Activated naive CD8-positive, alpha-beta T cell treated with anti-CD3 and anti-CD28 coated beads, Interleukin-2, amount 50 U/mL, for 24 hours (primary cell): ENCODE measurements at places on chromosomes 2 and 18.

GRCh38 chr2:120939595-120940318 lies 204.1 kb downstream of the GLI2 start:
- DNase-seq: no peak

DNA sequence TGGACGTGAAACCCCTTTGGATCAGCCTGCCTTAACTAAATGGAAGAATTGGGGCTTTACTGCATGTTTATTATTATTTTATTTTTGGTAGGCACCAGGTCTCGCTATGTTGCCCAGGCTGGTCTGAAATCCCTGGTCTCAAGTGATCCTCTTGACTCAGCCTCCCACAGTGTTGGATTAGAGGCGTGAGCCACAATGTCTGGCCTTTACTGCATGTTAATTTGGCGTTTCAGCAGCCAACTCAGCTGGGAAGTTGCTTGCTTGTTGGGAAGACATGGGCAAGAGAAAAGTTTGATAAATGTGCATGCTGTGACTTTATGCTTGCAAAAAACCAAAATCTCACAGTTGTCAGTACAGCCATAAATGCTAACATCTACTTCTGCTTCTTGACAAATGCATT lies 105.1 kb downstream of the FMNL2 start:
- DNase-seq: no peak

GRCh38 chr18:63758615-63759240 lies 16.5 kb upstream of the SERPINB7 start:
- DNase-seq: no peak

DNA sequence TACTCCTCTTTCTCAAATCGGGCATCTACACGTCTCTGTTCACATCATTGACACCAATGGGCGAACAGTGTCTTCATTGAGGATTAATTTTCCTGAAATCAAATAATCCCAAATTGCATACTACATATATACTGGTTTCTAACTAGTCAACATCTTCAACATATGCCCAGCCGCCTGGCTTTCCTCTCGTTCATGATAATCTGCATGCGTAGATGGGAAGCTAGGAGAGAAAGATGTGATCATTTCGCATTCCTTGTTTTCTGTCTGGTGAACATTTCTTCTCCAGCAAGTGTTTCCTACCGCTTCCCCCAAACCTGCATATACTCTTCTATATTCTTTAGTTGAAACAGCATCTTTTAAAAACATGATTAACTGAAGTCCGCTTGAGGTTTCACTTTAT lies 7.4 kb downstream of the TWIST2 start:
- no peak for DNase-seq

GRCh38 chr2:69244882-69245281 lies 142.1 kb downstream of the GFPT1 start:
- no peak for DNase-seq

GRCh38 chr2:170747921-170748320 lies 22.3 kb upstream of the ERICH2 start:
- no peak for DNase-seq

GRCh38 chr18:58728719-58729118 lies 57.5 kb downstream of the MALT1 start:
- DNase-seq: no peak

DNA sequence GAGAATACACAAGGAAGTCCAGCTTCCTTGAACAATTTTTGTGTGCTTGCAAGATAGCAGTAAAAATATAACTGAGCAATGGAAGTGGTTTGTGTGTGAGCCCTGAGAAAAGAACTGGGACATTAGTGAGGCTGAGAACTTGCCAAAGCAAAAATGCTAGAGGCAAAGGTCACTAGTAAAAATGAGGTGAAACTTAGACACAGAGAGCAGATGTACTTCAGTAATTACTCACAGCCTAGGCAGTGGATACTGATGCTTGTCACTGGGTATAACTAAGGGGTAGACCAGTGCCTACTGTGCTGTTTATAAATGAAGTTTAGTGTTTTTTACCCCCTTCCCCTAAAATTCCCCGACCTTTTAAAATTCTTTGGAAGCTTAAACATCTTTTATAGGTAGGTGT lies 450.1 kb downstream of the LPIN1 start:
- no peak for DNase-seq

DNA sequence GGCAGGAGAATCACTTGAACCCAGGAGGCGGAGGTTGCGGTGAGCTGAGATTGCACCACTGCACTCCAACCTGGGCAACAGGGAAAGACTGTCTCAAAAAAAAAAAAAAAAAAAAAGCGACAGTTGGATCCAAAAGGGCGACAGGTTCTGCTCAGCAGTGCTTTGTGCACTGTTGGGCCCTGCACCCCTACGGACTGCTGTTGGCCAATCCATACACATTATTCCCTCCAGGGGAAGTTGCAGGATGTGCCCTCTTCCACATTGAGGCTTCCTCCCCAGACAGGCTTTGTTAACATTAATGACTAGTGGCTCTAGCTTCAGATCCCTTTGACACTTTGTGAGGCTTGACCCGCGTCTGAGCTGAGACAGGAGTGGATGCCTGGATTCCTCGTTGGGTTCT lies 9.4 kb downstream of the NT5DC4 start:
- DNase-seq: no peak

GRCh38 chr2:10398496-10398895 lies 49.6 kb downstream of the ODC1 start:
- DNase-seq: no peak

DNA sequence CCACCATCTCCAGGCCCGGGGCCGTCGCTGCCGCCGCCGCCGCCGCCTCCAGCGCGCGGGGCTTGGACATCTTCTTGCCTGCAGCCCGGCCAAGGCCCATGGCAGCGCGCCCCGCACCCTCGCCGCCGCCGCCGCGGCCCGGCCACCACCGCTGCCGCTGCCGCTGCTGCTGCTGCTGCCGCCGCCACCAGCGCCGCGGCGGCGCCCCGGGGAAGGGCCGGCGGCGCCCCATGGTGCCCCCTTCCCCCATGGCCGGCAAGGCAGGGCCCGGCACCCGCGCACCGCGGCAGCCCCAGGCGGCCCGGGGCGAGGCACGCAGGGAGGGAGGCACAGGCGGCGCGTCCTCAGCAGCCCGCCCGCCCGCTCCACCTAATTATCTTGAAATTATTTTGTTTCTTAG lies 3057.4 kb downstream of the RPIA start:
- DNase-seq: no peak

- peak; percentile 50 for DNase-seq
Measured at GRCh38 chr2:113700186-113700841, 56.1 kb downstream of the SLC35F5 start.

- DNase-seq: no peak
Measured at GRCh38 chr2:162379719-162380580, 36.0 kb downstream of the GCA start.

- DNase-seq: peak; percentile 31
Measured at GRCh38 chr2:148524519-148524919, 120.0 kb upstream of the EPC2 start.

DNA sequence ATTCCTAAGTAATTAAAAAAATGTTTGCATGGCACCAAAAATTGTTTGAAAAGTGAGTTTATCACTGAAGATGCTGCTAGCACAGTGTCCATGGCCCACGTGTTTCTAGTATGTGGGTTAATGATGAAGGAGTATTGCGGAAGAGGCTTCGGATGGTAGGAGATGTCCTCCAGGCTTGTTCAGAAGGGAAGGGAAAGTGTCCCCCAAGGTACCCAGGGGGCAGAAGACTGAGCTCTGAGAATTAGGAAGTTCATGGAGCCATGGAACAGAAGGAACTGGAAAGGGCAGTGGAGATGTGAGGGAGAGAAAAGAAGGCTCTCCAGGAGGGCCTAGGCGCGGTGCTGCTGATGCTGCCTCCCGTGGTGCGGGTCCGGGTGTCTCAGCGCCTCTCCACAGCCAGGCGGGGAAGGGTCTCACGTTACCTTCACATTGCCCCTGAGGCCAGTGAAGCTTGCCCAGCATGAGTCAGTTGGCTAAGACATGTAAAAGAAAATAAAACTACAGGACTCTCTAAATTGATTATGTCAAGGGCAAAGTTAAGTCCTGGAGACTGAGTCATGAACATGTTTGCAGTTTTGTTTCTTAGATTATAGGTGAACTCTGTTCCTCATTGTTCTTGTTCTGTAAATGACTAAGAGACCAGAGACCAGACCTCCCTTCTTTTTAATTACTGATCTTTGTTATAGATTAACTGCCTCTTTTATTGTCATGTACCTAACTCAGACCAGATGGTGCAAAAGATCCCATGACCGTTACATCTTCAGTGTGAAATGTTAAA lies 89.0 kb downstream of the MTCL1 start:
- no peak for DNase-seq

GRCh38 chr2:199430214-199430613 lies 27.5 kb downstream of the SATB2 start:
- no peak for DNase-seq

DNA sequence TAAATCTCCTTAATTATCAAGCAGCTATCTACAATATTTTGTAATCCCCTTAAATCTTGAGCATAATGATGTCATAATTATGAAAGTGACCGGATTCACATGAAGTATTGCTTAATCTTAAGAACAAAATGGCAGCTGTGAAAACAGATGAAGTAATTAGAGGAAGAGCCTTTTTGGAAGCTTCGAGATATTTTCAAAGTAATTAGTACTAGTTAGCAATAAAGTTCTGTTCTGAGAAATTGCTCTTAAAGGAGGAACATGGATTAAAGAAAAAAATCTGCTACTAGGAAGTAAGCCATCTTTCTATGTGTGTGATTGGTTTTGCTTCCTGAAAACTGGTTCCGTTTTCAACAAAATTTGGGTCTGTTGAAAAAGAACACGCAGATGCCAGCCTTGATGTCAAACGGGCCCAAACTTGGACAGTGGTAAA lies 18.3 kb downstream of the CLUL1 start:
- DNase-seq: no peak
